ENCODE measurements at places on chromosomes 3 and 15. TPM values are rescaled to one million over a fixed set of nuclear protein-coding genes. Genes with fewer than 3 reads are reported as not detected.

DNA sequence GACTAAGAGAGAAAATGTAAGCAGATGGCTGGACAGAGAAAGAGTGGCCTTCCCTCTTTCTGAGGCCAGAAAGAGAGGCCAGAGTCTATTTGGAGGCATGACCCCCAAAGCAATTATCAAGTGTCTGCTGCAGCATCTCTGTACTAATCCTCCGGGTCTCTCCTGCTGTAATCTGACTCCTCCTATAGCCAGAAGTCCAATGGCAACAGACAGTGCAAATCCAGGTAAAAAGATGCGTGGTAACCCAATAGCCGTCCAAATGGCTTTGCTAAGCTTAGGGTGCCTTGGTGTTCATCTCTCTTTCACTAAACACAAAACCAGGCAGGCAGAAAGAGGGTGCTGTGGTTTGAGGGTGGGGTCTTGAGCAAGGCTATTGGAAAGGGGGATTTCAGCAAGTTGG, 91.6 kb downstream of the ADCY5 start:
- no peak for DNase-seq

GRCh38 chr15:88974392-88974791, 61.2 kb upstream of the MFGE8 start:
- DNase-seq: no peak

DNA sequence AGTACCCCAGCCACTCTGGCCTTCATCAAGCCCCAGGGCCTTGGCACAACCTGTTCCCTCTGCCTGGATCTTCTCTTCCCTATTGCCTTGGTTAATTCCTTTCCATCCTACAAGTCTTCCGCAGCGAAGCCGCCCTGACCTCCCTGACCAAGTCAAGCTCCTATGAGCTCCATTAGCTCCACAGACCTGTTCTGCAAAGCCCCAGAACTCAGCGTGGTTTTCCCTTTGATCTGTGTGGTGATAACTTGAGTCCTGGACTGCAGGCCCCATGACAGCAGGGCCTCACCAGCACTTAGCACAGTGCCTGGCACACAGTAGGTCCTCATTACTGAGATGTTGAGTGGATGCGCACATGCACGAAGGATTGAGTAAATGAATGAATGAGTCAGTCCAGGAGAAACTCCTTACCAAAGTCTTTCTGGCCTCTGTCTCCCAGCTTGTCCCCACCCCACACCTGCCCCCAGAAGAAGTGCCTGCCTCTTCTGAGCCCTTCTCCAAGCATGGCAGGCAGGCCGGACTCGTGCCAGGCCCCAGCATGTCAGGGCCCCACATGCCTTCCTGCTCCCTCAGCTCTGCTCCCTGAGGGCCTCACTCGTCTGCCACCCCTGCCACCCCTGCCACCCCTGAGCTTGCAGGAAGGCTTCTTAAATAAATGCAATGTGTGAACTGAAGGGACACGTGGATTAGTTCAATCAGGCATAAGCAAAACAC, 6.3 kb downstream of the ANPEP start:
- DNase-seq: no peak

DNA sequence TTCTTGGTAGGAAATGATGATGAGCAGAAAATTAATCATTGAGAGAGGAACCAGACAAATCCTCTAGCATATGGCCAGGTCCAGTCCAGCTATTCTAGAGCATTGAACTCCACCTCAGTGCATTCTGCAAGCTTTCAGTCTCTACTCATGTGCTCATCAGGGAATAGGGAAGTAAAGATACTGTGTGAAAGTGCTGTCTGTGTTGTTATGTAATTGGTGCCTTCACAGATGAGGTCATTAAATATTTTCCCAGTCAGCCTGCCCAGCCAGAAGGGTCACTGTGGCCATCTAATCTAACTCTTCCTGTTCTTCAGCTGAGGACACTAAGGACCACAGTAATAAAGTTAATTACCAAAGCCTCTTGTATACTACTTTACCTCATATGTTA, 28.2 kb downstream of the C3orf62 start:
- no peak for DNase-seq

The ANKUB1 gene
- total RNA-seq: not detected

DNA sequence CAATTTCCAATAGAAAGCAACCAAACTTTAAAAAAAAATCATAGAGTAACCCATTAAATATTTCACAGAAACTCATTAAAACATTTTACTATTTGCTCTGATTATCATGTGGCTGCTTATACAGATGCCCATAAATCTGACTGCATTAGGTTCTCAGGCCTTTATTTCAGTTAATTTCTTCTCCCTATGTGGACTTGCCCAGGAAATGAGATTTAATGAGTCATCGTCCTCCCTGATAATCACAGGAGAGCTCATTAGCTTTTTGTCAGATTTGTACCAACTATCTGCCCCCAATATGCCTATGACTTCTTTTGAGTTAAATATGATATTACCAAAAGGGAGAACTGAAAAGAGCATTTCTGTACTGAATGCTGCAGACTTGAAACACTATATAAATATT, 168.0 kb downstream of the FOXB1 start:
- no peak for DNase-seq

GRCh38 chr15:67048281-67049279, 16.8 kb upstream of the SMAD3 start:
- no peak for DNase-seq

The MORC1 gene
- not detected for total RNA-seq

GRCh38 chr15:50881121-50882048, 27.1 kb upstream of the AP4E1 start:
- DNase-seq: no peak

GRCh38 chr15:94229591-94230369, 1.6 kb upstream of the MCTP2 start:
- peak; percentile 43 for DNase-seq

DNA sequence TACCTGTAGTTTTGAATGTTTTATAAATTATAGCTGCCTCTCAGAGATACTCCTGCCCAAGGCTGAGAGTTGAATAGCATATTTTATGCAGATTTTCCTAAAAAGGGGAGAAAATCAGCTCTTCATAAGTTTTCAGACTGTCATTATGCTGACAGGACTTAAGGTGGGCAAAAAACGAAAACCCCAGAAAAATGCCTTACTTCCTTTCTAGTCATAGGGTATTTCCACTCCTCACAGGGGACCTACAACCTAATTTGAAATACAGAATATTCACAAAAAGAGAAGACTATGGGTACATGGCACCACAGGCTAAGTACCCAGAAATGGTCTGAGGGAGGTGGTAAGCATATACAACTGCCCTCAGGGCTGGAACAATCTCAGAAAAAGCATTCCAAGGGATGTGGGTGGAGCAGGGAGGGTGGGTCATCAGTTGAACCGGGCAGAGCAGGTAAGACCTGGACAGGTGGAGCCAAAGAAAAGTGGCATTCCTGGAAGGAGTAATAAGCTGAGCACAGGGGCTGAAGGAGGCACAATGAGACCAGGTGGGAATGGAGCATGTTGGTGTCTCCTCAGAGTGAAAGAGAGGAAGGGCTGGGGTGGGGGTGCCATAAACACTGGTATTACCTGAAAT, 10.6 kb upstream of the OXSR1 start:
- DNase-seq: no peak

DNA sequence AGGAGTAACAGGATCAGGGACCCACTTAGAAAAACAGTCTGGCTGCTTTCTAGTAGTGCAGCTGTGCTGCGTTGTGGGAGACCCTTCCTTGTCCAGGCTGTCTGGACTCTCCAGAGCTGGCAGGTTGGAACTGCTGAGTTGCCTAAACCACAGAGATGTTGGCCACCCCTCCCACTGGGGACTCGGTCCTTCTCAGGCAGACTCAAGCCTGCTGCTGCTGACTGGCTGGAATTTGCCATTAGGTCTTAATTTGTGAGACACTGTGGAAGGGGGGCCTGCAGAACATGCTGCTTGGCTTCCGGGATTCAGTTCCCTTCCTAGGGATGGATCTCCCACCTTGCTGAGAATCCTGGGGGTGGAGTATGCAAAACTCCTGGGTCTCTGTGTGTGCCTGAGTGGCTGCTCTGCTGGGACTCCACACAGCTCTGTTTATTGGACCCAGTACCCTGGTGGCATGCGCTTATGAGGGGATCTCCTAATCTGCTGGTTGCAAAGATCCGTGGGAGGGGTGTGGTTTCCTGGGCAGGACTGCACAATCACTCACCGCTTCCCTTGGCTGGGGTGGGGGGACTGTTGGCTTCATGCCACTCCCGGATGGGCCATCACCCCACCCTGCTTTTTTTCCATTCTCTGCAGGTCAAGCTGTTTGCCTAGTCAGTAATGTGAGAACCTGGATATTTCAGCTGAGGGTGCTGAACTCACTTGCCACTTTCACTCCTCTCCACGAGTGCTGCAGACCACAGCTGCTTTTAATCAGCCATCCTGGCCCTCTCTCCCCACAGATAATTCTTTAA, 150.5 kb downstream of the CFAP20DC start:
- DNase-seq: no peak

The EXD1 gene
- not detected for total RNA-seq

The PODXL2 gene
- 5.5 TPM for total RNA-seq

DNA sequence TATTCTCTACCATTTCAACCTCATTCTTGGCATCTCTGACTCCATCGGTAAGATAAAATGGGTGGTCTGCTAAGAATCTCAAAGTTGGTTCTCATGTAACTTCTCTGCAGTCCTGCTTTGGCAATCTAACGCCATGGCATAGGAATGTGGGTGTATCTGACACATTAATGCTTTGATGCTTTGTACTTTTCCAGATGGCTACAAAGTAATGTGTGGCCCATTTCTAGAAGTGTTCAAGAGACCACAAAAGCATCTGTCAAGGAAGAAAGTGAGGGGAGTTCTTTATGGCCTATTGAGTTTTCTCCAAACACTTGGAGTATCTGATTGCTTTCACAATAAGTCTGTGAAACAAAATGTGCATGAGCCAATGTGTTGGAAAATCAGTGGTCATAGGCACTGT, 339.9 kb upstream of the TGFBR2 start:
- DNase-seq: no peak

GRCh38 chr15:47682661-47683060, 34.6 kb upstream of the SEMA6D start:
- no peak for DNase-seq

DNA sequence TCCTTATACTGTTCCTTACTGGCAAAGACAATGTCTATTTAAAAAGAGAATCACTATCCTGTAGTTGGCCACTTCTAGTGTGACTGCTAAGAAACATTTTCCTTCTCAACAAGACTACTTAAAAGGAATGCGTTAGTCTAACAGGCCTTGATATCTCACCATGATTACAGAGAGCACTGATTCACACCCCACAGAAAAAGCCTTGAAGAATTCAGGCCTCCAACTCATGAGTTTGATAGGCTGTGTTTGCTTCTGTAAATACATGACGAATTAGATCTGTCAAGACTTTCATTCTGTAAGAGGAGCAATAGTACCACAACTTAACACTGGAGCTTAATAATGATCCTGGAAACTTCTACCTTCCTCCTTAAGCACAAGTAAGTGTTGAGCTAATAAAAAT, 432.8 kb upstream of the NR2F2 start:
- no peak for DNase-seq

DNA sequence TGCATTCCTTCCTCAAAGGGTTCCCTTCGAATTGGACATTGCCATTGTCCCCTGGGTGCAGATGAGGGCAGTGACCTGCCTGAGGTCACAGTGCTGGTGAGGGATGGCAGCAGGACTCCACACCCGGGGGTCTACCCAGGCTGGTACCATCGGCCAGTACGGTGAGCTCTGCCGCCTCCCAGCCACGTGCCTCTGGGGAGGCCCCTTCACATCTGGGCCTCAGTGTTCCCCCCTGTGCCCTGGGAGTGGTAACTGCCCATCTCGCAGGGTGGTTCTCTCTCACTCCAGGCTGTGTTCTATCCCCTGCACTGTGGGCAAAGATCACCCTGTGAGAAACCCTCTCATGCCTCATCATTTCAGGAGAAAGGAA, 99.4 kb upstream of the IQSEC1 start:
- DNase-seq: no peak

The SLC24A5 gene
- not detected for total RNA-seq

DNA sequence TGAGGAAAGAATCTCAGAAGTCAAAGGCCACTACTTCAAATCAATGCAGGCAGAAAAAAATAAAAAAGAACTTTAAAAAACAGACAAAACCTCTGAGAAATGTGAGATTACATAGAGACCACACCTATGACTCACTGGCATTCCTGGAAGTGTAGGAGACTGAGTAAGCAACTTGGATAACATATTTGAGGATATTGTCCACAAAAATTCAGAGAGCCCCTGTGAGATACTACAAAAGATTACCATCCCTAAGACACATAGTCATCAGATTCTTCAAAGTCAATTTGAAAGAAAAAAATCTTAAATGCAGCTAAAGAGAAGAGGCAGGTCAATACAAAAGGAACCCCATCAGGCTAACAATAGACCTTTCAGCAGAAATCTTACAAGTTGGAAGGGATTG, 887.3 kb downstream of the NTRK3 start:
- DNase-seq: no peak

GRCh38 chr3:21944251-21944650, 193.2 kb upstream of the ZNF385D start:
- no peak for DNase-seq

The OSTN gene
- total RNA-seq: not detected

The EFCC1 gene
- not detected for total RNA-seq

DNA sequence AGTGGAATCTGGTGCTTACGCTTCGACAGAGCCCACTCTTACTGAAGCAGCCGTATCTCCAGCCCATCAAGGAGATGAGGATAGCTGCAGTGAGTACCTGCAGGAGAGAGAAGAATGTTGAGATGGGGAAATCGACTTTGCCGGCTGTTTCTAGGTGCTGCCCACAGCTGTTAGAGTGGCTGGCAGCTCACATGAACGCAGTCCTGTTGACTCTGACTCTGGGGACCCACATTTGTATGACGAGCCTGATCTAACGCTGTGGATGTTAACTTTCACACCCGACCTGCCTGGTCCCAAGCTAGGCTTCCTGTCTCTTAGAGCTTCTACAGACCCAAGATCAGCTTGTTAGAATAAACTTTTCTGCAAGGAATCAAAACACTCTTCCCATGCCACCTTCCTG, 8.9 kb upstream of the DYNLT2B start:
- DNase-seq: no peak

The ESYT3 gene
- total RNA-seq: not detected

GRCh38 chr3:141949972-141950371, 73.5 kb downstream of the ATP1B3 start:
- DNase-seq: no peak

DNA sequence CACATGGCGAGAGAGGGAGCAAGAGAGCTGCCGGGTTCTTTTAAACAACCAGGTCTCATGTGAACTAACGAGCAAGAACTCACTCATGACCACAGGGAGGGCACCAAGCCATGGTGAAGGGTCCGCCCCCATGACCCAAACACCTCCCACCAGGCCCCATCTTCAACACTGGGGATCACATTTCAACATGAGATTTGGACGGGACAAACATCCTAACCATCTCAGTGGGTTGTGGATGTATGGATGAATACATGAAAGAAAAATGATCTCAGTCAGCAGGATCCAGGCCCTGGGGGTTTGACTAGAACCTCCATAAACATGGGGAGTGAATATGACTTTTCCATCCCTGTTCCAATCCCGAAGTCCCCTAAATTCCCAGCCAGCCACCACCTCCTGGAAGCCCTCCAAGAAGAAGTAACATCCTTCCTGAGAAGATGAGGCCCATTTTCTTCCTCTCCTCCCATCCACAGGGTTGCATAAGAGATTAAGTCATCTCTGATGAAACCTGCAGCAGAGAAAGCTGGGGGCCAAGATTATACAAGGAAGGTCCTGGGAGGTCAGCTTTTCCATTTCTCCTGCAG, 9.5 kb downstream of the CAV3 start:
- DNase-seq: no peak

The SEMA3G gene
- not detected for total RNA-seq

- no peak for DNase-seq
Observed at GRCh38 chr15:74221399-74222239, 14.5 kb upstream of the CCDC33 start.

- DNase-seq: no peak
Observed at GRCh38 chr3:98746882-98747281, 16.3 kb upstream of the ST3GAL6 start.
